ENCODE measurements at places on chromosomes 16 and 17. TPM values are rescaled to one million over a fixed set of nuclear protein-coding genes. Genes with fewer than 3 reads are reported as not detected.
A peak's percentile ranks its signal among the peaks of the same experiment; 100 is the strongest.

GRCh38 chr17:77439189-77440018, 298.6 kb downstream of the SEC14L1 start:
- DNase-seq = no peak

DNA sequence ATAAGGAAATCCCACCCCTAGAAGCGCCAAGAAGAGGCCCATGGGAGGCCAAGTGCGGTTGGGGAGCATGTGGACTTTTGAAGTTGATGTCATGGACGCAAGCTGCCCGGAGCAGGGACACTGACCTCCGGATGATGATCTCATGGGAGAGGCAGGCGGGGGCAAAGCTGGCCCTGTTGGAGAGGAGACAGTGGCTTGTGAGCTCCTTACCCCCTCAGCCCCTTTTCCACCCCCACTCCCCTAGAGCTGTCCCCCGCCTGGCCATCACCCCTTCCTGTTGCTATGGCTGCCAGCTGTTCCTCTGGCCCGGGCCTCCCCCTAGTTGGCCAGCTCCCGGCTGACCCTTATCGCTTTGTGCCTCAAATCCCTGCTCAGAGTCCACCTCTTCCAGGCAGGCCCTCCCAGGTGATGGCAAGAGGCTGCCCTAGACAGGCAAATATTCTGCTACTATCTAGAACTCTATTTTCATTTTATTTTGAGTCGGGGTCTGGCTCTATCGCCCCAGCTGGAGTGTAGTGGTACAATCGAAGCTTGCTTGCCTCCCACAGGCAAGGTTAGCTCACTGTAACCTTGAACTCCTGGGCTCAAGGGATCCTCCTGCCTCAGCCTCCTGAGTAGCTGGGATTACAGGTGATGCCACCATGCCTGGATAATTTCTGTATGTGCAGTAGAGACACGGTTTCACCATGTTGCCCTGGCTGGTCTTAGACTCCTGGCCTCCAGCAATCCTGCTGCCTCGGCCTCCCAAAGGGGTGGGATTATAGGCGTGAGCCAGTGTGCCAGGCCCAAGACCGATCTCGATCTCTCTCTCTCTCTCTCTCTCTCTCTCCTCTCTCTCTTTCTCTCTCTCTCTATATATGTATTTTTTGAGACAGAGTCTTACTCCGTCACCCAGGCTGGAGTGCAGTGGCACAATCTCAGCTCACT, 6.6 kb downstream of the NOTUM start:
- DNase-seq = no peak

KRTAP2-3 gene
- not detected for polyA plus RNA-seq

- DNase-seq = no peak
Measured at GRCh38 chr16:4212211-4212933, 29.5 kb downstream of the SRL start.

- no peak for DNase-seq
Measured at GRCh38 chr16:64168371-64168770, 953.5 kb downstream of the CDH11 start.

- no peak for DNase-seq
Measured at GRCh38 chr17:58413684-58414083, 3.6 kb downstream of the RNF43 start.

GRCh38 chr16:20216591-20217217, 110.6 kb downstream of the GP2 start:
- peak; percentile 9 for DNase-seq

LGALS3BP gene
- 15.1 TPM for polyA plus RNA-seq

- DNase-seq = peak; percentile 40
Measured at GRCh38 chr17:79748295-79749099, 17.8 kb downstream of the ENPP7 start.

GRCh38 chr16:22625967-22626366, 115.3 kb downstream of the NPIPB5 start:
- DNase-seq = no peak

DNA sequence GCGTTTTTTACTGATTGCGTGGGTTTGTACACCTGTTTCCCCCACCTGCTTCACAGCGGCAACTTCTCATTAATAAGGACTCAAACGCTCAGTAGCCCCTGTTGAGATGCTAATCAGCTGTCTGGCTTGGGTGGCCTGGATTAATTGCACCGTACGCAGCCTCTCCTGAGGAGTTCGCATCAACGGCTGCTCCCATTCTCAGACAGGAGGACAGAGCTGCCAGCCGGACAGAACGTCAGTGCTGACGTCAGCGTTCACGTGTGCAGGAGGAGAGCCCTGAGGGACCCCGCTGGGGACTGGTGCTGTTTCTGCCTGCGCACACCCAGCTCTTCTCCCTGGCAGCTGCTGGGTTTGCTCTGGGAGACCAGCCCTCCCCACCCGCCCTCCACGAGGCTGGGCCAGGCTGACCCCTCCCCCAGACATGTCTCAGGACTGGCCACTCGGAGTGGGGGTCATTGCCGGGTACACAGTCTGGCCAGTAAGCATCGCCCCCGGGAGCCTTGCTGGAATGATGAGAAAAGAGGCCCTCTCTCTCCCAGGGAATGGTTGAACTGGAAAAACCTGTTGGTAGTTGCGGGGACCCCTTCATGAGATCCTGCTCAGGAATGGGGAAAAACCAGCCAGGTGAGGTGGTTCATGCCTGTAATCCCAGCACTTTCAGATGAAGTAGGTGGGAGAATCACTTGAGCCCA, 5.7 kb upstream of the BANP start:
- peak; percentile 85 for DNase-seq

- DNase-seq = no peak
Measured at GRCh38 chr16:3485097-3485745, 10.1 kb downstream of the C16orf90 start.

DNA sequence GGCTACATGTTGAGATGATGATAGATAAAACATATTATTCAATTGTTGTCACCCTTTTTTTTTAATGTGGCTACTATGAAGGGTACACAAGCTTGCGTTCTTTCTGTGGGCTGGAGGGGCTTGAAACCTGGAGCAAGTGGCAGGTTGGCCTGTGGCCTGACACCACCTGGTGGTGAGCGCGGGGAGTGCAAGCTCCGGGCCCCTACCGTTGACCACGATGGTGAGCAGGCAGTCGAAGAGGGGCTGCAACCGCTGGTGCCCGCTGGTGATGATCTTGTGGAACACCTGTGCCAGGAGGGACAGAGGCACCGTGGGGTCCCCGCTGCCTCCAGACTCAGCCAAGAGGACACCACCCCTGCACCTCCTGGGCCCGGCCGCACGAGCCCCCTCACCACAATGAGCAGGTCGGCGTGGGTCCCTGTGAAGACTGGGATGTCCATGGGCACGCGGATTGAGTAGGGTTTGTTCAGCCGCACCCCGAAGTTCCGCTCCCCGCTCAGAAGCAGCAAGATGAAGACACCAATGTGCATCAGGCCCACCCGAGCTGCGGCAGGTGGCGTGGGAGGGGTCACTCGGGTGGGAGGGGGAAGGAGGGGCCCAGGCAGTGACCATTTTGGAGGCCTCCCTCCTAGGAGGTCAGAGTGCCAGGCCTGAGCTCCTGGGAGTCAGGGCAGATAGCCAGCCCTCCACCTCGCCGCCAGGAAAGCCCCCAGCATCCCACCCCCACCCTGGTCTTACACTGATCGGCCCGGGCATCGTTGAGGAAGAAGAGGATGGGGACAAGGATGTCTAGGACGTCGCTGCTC, 14.4 kb downstream of the HID1 start:
- DNase-seq = peak; percentile 87

DNA sequence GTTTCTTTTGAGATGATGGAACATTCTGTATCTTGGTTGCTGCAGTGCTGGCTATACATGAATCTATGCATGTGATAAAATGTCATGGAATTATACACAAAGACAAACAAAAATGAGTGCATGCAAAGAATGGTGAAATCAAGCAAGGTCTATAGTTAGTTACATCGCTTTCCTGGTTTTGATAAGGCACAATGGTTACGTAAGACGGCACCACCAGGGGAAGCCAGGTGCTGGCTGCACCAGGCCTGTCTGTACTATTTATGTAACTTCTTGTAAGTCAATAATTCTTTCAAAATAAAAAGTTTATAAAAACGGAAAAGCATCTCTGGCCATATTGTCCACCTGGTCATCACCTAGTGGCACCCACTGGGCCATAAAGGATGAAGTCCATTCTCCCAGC, 46.5 kb downstream of the ARHGAP27 start:
- no peak for DNase-seq

MPP3 gene
- 7.4 TPM for polyA plus RNA-seq

- no peak for DNase-seq
Measured at GRCh38 chr16:85381738-85382592, 231.2 kb upstream of the GSE1 start.

GRCh38 chr17:15381707-15382106, 40.3 kb upstream of the TEKT3 start:
- no peak for DNase-seq

DNA sequence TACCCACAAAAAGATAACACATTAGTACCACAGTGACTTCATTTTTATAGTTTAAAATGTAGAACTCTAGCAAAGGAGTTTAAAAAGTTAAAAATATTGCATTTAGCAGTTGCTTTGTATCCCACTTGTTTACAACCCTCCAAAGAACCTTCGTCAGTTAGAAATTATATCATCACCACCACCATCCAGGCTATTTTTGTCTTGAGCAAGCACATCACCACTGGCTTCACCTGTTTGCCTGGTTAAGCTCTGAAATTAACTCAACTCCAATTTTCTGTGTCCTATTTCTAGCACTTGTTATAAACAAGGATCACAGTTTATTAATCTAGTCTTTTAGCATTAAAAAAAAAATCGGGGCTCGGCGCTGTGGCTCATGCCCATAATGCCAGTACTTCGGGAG, 6.1 kb downstream of the GLYR1 start:
- DNase-seq = no peak

DNA sequence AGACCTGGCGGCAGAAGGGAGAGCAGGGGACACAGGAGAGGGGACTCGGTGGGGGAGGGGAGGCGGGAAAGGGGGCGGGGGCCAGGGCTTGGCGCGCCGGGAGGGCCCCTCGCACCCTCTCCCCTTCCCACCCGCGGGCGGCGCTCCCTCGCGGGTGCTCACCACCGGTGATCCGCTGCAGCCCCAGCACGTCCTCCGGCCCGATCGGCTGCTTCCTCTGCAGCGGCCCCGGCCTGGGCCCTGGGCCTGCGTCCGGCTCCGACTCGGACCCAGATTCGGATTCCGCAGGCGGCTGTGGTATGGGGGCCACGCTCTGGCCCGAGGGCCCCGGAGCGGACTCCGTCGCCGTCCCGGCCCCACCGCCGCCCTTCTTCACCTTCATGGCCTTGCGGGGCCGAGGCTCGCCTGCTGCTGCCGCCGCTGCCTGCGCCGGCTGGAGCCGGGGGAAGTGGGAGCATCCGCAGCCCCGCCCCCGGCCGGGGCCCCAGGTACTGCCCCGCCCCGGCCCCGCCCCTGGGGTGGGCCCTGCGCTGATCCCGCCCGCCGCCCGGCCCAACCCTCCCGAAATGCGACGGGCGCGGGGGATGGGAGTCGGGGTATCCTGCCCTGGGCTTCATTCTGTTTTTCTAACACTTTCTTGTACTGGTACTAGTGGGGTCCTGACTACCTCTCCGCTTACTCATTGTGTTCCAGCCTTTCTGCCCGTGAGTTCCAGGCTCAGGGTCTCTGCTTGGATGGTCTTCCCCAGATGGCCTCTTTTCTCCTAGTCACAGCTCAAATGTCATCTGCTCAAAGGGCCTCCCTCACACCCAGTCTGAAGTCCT, at the start of gene UNC119:
Gene UNC119 (minus strand): TSS at position 449 of the 824 bp plus-strand sequence. CDS start 67 bp downstream, at position 382.
- peak; percentile 91 for DNase-seq

PYY gene
- 8.5 TPM for polyA plus RNA-seq

DNA sequence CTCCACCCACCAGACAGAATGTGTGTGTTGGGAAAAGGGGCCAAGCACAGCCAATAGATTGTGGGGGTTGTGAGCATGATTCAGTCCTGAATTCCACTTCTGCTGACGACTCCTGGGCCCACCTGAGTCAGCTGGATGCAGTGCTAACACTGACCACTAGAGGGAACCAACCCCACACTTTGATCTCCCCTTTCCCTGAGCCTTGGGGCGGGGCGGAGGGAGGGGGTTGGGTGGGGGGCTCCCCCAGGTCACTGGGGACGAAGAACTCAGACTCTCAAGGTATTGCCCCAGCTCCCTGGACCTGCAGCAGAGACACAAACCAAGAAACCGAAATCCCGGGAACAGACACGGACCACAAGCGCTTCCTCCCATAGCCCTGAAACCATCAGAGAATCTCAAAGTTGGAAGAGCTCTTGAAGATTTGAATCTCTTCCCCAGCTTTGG, 621 bp upstream of the CSHL1 start:
- DNase-seq = peak; percentile 74

DNA sequence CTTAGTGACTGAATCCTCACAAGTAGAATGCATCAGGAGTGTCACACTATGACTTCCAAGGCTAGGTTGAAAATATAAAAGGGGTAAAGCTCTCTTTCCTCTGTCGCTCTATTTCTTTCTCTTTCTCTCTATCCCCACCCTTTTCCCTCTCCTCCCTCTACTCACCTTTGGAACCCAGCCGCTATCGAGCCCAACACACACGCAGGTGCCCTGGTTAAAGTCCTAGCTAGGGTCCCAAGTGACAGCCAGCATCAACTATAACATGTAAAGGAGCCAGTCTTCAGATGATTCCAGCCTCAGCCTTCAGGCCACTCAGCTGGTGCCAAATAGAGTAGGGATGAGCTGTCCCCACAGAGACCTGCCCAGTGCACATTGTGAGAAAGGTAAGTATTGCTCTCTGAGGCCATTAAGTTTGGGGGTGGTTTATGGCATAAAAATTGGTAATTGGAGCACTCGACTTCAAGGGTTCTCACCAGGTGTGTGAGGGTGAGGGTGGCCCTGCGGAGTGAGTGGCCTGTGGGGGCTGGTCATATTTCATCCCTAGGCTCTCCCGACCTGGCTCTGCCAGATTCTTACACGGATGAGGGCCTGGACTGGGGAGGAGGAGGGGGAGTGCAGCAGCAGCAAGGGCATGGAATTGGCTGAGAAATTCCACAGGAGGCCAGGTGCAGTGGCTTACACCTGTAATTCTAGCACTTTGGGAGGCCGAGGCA, 14.9 kb upstream of the C16orf54 start:
- no peak for DNase-seq

DNA sequence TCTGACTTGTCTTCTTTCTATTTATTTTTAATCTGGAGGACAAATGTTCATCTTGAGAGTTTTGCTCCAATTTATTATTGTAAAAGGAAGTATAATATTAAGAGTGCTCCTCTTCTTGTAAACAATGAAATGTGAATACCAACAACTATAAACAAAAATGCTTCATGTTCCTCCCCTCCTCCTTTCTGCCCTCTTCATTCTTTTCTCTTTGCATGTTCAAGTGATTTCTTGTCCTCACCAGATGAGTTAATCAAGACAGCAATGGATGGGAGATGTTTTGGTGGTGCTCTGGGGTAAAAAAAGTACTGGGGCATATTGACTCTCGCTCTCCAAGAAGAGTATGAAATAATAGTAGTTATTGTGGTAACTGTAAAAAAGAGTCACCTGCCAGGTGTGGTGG, 24.3 kb downstream of the ITGB3 start:
- DNase-seq = no peak

DNA sequence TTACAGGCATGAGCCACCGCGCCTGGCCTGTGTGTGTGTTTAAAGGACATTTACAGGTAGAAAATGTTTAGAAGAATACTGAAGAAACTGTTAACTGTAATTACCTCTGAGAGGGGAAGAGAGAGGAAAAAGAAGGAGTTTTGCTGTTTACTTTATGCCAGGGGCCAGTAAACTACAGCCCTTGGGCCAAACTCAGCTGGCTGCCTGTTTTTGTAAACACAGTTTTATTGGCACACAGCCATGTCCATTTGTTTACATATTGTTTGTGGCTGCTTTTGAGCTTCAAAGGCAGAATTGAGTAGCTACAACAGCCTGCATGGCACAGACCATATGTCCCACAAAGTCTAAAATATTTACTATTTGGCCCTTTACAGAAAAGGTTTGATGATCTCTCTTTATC, 76.4 kb downstream of the GPR139 start:
- no peak for DNase-seq

TM4SF5 gene
- not detected for polyA plus RNA-seq
